NCI-H2171 treated with DMSO at 0.1 percent for 48 hours (cell line): ENCODE measurements at places on chromosomes 1 and 21.

DNA sequence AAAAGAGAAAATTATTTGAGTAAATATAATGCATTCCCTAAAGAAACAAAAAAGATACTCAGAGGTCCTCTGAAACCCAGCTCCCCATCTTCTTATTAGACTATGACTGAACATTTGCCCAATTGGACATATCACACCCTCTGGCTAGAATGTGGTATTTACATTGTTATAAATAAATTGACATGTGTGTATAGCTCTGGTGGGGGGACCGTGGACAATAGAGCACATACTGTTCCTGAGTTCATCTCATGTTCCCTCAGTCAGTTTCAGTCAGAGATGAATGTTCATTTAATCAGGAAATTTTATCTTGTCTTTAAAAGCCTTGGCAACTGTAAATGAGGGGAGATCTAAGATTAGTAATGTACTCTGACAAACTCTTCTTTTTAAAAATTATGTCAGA is 459.3 kb upstream of the ADAMTS5 start:
- no peak for DNase-seq

DNA sequence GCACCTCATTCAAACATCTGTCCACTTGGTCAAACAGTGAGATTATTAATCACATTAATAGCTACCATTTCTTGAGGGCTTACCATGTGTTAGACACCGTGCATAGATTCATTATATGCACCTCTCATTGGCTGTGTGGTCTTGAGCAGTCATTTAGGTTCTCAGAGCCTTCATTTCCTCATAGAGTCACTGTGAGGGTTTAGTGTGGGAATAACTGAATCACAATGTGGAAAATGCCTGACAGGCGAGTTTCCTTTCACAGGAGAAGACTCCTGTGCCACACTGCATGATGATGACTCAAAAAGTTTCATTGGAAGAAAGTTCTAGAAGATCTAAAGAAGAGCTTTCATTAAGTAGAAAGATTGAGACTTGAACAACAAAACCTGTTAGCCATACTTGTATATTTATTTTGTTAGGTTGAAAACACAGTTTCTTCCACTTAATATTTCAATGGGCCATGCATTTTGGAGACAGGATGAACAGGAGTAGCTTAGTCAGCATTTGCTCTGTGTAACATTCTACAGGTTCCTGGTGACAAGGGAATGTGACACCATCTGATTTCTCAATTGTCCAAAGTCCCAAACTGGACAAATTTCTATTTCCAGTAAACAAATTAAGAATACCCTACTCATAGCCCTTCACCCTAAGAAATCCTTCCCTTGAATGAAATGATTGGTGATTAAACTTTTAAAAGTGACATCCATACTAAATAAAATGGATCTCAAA is 45.7 kb downstream of the FYB2 start:
- DNase-seq = no peak

DNA sequence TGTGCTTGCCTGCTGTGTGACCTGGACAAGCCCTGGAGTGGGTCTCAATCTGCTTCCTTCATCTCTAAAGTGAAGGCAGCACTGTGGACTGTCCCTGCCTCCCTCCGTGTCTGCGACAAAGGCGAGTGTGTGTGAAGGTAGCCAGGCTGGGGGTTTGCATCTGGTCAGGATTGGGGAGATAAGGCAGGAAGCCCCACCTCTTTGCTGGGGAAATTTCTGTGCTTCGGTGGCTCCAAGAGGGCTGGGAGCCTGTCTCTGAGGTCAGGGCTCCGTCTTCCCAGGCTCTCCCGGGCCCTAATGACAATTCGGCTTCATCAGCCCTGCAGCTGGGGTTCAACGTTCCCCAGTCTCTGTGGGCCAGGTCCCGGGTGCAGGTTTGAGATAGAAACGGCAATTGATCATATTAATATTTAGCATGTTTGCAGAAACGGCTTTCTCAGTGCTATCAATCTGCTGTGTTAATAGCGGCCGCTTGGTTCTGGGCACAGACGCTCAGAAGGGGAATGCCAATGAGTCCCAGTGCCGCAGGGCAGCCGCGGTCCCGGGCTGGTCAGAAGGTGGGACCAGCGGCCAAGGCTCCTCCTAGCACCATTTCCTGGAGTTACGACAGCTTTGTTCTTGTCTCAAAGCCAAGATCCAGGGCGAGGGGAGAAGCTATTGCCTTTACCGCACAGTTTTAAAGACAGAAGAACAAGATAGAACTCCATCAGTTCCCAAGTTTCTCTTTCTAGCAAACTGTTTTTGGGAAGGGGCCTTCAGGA is 105.7 kb downstream of the PRDM16 start:
- DNase-seq = no peak

DNA sequence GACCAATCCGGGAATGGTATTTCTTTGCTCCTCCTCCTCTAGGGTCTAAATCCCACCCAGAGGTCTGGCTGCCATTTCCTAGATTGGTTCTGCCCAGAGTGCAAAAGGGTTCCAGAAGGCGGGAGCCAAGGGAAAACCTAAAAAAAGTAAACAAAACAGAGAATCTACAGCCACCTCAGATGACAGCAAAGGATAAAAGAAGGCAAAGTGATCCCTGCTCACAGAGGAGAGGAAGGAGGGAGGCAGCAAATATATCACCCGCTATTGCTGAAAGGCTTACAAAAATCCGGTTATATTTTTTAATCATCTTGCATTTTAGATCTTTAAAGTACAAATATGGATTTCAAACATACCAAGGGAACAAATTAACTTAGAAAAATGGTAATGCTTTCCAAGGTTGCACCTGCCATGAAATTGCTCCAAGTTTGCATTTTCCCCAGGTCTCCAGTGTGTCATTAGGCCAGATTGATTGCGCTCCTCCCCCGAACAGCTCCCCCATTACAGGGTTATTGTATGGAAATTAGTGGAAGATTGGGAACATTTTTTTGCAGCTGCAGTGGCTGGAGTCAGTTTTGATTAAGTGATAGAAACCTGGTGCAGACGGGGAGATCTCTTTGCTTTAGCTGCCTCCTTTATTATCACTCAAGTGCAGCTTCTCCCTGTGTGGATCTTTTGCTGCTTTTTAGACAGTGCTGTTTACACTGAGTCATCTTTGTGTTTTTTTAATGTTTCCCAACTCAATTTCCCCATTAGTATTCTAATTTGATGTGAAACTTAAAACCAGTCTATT is 280.5 kb upstream of the CAMK1G start:
- DNase-seq = peak; percentile 3

DNA sequence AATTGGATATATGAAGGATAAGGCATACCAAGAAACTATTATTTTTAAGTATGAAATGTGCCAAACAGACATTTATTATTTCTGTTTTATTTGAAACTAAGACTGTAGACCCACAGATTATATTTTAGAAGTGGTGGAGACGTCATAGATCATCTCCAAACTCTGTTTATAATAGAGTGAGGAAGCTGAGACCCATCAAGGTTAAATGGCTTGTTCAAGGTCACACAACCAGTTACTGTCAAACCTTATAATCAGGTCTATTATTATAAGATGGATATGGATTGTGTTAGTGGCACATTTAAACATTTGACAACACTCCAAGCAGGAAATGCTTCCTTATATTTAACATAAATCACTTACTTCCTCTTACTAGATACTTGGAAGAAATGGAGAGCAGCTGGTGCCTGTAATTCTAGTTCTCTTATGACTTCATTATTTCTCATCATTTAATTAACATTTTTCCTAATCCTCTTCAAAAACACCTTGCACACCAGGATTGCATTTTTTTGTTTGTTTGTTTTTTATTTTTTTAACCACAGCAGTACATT is 117.0 kb downstream of the NEK7 start:
- no peak for DNase-seq

DNA sequence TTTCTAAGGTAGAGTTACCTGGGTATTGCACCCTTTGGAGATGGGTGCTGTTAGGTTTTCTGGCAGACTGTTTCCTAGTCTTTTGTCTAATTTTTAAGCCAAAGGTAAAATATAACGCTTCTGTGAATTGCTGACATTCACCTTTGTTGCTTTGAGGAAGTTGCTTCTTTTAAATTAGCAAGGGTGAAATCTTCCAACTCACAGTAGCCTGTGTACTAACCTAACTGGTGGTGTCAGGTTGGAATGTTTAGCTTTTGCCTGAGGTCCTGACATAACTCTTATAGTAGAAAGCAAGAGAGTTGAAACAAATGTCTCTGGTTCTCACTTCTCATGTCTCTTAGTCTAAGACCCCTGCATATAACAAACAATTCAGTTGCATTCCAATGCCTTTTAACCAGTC is 61.1 kb upstream of the LPGAT1 start:
- DNase-seq = no peak

DNA sequence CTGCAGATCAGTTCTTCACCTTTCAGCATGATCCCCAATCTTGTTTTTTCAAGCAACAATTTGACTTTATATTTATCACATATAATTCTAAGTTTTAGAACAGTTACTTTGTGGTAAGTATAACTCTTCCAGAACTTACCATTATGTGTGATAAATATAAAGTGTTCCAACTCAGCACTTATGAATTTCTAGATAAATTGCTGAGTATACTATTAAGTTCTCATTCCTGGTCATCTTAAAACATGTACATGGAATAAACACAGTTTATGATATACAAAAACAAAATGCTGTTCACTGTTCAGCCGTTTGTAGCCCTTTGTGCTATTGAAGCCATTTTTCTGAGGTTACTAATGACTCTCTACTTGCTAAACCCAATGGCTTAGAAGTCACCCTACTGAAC is 5.1 kb upstream of the XPR1 start:
- DNase-seq = no peak

DNA sequence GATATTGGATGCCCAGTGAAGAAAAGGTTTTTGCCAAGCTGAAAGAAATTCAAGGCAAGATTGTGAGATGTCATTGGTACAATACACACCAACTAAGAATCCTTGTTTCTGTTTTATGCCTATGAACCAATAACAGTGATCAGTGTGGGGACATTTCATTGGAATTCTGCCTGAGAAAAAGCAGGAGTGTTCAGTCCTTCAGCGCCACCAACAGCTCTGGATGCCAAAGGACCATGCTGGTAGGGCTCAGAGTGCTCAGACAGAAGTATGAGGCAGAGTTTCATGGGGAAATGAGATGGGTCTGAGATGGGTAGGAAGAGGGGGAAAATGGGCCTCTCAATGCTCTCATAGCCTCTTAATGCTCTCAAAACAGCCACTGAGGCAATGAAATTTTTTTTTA is 56.5 kb downstream of the GABPA start:
- peak; percentile 20 for DNase-seq
